ENCODE measurements at places on chromosomes 3 and 15. TPM values are rescaled to one million over a fixed set of nuclear protein-coding genes. Genes with fewer than 3 reads are reported as not detected.

KCNMB2 gene
- 0.24 TPM for total RNA-seq

NEDD4 gene
- 15.4 TPM for total RNA-seq

RPL29 gene
- 1,723 TPM for total RNA-seq

DNA sequence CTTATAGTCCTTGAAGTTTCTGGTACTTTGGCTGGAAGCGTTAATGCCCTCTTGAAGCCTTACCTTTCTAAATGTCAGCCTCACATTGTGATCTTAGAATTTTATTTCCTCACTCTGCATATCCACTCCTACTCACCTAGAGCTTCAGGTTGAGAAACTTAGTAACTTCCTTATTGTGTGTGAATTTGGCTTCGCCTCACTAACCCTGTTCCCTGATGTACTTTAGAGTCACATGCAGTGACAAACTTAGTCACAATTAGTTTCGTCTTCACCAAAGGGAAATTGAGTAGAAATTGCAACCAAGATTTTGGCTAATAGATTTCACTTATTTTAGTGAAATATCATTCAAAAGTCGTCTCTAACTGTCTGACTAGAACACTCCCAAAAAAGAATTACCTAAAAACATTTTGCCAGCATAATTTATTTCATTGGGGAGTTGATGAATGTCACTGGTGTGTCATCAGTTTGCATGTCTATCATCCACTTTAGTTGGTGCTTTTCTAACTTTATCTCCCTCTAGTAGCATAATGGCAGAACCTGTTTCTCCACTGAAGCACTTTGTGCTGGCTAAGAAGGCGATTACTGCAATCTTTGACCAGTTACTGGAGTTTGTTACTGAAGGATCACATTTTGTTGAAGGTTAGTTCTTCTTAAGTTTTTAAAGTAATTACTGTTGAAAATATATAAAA lies 960 bp downstream of the MFN1 start:
- DNase-seq, result no peak

DNA sequence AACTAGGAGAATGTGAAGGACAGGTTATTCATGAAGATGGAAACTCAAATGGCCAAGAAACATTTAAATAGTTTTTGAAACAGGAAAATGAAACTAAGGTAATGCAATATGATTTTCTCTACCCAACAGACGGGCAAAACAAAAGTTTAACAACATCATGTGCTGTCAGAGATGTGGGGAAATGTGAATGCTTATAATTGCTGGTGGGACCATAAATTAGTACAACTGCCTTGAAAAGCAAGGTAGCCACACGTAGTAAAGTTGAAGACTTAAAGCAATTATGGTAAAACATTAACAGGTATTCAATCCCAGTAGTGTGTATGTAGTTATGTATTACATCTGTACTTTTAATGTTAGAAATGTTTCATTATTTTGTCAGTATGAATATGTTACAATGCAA lies 57.0 kb upstream of the C3orf80 start:
- DNase-seq, result no peak

All from omental fat pad (tissue), 4 donors.